ENCODE measurements at places on chromosomes 4 and X. TPM values are rescaled to one million over a fixed set of nuclear protein-coding genes. Genes with fewer than 3 reads are reported as not detected.

The F8A3 gene
- 34.4 TPM for total RNA-seq

The CABS1 gene
- not detected for total RNA-seq

The ELK1 gene
- 23.8 TPM for total RNA-seq

The FRG2 gene
- not detected for total RNA-seq

The GAK gene
- 170 TPM for total RNA-seq

The RRAGB gene
- total RNA-seq: 40.5 TPM

The NUDT9 gene
- total RNA-seq: 15.5 TPM

The UGT2A3 gene
- total RNA-seq: not detected

The LPAR4 gene
- total RNA-seq: not detected

The SERPINA7 gene
- total RNA-seq: not detected

DNA sequence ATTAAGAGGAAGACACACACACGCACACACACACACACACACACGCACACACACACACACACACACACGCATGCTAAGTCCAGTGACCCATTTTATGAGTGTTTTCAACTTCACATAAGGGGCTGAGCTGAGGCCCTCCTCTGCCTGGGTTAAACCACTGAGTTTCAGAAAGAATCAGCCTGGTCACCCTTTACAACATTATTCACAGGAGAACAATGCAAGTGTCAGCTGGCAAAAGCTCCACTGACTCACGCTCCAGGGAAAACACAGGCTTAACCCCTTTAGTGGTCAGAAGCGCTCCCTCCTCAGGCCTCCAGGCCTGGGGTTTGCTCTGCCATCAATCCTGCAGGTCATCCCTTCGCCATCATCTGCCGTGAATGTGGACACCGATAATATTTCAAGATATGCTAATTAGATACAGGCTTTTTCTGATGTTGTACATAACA is 46.9 kb downstream of the ACOX3 start:
- peak; percentile 69 for DNase-seq

DNA sequence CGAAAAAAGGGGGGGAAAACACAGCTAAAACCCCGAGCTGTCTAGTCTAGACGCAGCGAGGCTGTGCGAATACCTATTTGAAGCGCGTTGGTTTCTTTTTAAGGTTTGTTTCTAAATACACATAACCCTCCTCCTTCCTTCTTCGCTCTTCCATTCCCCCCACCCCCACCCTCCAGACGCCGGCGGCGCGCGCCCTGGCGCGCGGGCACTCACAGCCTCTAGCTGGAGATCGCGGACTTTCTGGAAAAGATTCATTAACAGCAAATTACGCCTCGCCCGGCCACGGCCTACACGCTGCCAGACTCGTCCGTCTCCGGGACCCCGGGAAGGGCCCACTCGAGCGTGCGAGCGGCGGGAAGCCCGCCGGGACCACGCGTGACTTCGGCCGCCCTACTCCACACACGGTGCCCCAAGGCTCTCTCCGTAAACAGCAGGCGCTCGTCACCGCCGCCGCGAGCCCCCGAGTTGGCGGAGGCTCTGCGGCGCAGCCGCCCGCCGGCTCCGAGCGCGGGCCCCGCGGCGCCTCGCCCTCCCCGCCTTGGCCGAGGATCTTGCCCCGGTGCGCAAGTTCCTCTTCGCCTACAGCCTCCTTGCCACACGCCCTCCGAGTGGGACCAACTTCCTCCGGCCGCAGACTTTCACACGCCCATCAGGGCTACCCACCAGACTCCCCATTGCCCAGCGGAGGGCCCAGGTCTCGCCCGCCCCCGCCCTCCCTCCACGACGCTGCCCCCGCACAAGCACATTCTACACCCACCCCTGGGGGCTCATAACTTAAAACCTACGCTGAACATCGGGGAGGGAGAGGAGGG is 2.0 kb downstream of the BCOR start:
- no peak for DNase-seq

DNA sequence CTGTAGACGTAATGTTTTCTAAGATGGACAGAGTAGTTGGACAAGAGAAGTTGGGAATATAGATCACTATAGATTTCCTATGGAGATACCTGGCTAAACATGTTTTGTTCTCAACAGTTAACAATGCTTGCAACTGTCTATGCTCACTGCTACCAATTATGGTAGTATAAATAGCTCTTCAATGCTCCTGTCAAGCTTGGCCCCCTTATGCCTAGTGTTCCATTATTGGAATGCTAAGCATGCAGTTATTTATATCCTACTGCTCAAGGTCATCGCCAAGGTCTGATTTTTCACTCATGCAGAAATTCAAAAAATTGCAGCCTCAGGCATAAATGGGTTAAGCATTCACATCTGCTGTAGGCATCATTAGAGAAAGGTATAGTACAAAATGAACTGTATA is 519.0 kb downstream of the IL15 start:
- DNase-seq: no peak

GRCh38 chr4:62512271-62512670 is 1312.1 kb downstream of the ADGRL3 start:
- no peak for DNase-seq

DNA sequence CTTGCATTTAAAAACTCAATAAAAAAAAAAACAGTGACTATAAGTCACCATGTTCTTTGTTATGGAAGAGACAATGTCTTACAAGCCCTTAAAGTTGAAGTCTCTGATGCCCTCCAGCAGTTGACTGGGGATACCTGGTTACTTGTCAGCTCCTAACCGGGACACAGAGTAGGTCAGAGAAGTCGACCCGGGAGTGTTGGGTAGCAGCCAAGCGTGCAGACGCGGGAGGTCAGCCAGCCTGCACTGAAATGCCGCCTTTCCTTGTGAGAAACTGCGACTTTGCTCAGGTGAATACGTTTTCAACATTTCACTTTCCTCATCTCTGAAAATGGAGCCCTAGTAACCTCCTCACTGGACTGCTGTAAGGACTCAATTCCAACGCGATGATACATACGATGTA is 81.8 kb downstream of the F11 start:
- no peak for DNase-seq

DNA sequence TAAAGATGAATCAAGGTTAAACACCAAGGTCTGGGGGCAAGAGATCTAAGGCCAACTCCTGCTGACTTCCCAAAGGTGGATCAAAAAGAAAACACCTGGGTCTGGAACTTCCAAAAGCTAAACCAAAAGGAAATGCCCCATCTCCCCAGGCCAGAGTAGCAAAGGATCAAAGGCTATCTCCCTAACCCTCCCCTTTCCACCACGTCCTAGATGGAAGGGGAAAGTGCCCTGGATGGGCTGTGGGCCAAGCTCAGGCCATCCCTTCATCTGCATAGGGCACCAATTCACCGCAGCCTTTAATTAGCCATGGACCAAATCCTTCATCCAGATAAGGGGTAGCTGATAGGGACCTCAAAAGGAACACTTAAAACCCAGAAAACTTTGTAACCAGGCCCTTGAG is 100.2 kb downstream of the WDFY3 start:
- DNase-seq: no peak

DNA sequence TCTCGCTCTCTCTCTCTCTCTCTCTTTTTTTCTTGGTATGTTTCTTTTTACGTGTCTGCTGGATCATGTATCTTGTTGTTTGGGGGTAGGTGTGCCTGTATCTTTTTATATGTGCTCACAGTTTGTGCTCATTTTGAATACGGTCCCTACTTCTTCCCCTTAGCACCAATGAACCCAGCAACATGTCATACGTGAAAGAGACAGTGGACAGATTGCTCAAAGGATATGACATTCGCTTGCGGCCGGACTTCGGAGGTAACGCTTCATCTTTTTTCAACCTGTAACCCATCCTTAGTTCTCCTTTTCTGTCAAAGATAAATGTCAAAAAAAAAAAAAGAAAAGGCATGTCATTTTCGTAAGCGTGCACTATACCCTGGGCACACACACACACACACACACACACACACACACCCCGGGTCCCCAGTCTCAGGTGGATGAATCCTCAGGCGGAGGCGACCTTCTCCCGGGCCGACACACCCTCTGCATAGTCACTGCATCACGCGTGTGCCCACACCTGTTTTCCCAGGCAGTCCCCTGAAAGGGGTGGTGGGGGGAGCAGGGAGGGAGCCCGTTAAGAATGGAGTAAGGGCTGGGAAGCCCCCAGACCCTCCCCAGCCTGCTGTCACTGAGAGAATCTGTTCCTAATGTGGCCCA is 511 bp downstream of the GABRB1 start:
- no peak for DNase-seq

- DNase-seq: no peak
Measured at GRCh38 chr4:103012551-103012950, 7.0 kb downstream of the SLC9B1 start.

GRCh38 chrX:53093748-53094581 is at the start of gene KANTR:
Gene KANTR (plus strand): TSS chrX:53094142. CDS start chrX:53124273, 30,131 bp downstream.
- peak; percentile 59 for DNase-seq

GRCh38 chr4:55617587-55618197 is 18.4 kb downstream of the NMU start:
- DNase-seq: no peak

DNA sequence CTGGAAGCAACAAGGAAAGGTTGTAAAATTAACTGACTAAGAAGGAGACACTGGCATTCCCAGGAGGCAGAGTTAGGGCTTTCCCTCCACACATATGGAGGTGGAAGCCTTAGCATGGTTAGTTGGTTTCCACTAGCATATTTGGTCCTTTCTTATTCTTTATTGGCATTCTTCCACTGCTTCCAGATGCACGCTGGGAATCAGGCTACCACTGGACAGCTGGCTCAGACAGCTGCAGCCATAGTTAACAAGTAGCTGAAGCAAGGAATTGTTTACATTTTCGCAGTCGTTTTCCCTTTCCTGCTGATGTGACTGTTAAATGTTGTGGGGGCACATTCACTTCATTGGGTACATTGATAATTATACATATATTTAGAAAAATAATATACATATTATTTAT is 169.2 kb downstream of the GRIA2 start:
- DNase-seq: no peak

DNA sequence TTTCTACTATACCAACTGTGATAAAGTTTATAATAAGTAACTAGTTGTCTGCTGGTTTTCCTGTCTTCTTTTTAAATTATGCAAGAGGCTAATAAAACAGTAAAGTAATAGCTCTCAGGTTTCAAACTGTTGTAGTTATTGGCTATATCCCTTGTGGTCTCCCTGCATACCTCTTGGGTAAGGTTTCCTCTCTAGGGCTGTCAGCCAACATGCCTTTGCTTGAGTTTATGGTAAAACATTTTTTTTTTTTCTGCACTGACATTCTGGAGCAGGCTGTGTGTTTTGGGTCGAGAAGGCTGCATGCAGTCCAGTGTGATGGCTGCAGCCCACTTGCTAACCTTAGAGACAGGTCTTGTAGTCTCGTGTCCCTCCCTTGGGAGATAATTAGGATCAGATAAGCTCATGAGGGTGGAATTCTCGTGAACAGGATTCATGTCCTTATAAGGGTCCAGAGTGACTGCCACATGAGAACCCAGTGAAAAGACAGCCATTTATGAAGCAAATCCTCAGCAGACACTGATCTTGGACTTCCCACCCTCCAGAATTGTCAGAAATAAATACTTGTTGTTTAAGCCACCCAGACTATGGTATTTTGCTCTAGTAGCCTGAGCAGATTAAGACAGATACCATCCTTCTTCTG is 831.2 kb downstream of the CCSER1 start:
- no peak for DNase-seq

DNA sequence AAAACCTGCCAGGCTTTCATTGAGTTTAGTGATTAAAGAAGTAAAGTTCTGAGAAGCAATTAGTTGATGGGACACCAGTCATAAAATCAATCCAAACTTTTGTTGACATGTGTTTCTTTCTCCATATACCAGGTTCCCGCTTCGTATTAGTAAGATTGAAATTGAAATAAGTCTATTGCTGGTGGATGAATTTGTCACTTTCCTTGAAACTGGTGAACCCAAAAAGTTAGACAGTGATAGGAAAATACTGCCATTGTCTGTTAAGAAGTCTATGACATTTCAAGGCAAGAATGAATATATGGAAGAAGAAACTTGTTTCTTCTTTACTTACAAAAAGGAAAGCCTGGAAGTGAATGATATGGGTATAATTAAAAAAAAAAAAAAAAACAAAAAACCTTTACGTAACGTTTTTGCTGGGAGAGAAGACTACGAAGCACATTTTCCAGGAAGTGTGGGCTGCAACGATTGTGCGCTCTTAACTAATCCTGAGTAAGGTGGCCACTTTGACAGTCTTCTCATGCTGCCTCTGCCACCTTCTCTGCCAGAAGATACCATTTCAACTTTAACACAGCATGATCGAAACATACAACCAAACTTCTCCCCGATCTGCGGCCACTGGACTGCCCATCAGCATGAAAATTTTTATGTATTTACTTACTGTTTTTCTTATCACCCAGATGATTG is at the start of gene CD40LG:
Gene CD40LG (plus strand): TSS at position 482 of the 684 bp plus-strand sequence. CDS start 91 bp downstream, at position 573.
- DNase-seq: no peak

DNA sequence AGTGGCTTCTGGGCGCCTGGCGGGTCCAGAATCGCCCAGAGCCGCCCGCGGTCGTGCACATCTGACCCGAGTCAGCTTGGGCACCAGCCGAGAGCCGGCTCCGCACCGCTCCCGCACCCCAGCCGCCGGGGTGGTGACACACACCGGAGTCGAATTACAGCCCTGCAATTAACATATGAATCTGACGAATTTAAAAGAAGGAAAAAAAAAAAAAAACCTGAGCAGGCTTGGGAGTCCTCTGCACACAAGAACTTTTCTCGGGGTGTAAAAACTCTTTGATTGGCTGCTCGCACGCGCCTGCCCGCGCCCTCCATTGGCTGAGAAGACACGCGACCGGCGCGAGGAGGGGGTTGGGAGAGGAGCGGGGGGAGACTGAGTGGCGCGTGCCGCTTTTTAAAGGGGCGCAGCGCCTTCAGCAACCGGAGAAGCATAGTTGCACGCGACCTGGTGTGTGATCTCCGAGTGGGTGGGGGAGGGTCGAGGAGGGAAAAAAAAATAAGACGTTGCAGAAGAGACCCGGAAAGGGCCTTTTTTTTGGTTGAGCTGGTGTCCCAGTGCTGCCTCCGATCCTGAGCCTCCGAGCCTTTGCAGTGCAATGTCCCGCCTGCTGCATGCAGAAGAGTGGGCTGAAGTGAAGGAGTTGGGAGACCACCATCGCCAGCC is at the start of gene ATOH1:
Gene ATOH1 (plus strand): TSS at position 422 of the 663 bp plus-strand sequence. CDS start 174 bp downstream, at position 596.
- DNase-seq: no peak

DNA sequence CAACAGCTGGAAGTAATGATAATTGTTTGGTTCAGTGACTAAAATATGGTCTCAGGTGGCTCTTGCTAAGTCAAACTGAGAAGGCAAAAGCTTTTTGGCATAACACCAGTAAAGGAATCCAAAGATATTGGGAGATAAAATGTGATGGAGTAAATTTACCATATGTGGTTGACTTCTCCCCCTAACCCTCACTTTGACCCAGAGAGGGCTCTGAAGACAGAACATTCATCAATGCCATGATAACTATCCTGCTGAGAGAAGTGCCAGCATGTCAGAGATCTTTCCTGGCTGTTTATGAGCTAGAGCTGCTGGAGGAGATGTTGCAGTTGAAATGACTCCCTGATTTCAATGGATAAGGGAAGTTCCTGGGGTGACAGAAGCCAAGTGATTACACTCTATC is 213.4 kb downstream of the SPCS3 start:
- DNase-seq: no peak

Measured in thoracic aorta (tissue), 2 donors.